HS-5 (cell line): ENCODE measurements at places on chromosomes 2 and 18.

GRCh38 chr2:64852771-64853241 is 136.4 kb upstream of the SLC1A4 start:
- DNase-seq: no peak

GRCh38 chr18:71797554-71797953 is 746.6 kb downstream of the CBLN2 start:
- no peak for DNase-seq

DNA sequence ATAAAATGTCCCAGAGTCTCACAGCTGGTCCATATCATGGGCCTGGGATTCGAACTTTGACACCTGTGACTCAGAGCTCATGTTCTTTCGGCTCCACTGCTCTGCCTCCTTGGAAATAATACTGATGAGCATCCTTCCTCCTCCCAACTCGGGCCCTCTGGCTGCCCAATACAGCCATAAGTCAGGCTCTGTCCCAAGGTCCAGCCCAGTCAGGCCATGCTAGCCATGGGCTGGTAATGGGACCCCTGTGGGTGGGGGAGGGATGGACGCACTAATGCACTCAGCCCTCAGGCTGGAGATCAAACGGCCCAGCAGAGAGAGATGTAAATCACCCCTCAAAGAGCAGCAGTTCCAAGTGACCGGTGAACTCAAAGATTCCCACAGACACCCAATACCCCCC is 61.1 kb downstream of the DDX1 start:
- DNase-seq: no peak

GRCh38 chr2:105576440-105577241 is 168.1 kb upstream of the NCK2 start:
- DNase-seq: no peak

DNA sequence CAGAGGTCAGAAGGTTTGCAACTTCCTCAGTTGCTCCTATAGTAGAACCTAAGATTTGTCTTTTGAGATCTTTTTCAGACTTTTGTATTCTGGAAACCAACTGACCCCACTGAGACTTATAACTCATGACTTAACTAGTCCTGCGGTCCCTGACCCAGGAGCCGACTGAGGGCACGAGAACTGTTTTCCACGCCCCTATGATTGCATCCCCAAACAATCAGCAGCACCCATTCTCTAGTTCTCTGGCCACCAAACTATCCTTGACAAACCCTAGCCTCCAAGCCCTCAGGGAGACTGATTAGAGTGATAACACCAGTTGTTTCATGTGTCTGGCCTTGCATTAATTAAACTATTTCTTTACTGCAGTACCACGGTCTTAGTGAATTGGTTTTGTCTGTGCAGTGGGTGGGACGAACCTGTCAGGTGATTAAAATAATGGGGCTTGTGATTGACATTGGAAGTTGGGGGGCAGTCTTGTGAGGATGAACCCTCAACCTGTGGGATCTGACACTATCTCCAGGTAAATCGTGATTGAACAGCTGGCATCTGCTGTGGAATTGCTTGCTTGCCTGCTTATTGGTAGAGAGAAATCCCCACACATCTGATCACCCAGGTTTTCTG is 95.7 kb downstream of the B3GNT2 start:
- DNase-seq: no peak

- no peak for DNase-seq
These were observed 97.5 kb upstream of the EFEMP1 start for GRCh38 chr2:56021136-56021474.

- no peak for DNase-seq
These were observed 88.3 kb downstream of the RBMS1 start for GRCh38 chr2:160405077-160405867.

- peak; percentile 8 for DNase-seq
These were observed 165.5 kb downstream of the GCA start for GRCh38 chr2:162509288-162509968.
